Stimulated activated CD4-positive, alpha-beta T cell treated with anti-CD3 and anti-CD28 coated beads, Interleukin-15, amount 100 ng/mL, for 1 hour (primary cell): ENCODE measurements at places on chromosomes 11 and 22.

DNA sequence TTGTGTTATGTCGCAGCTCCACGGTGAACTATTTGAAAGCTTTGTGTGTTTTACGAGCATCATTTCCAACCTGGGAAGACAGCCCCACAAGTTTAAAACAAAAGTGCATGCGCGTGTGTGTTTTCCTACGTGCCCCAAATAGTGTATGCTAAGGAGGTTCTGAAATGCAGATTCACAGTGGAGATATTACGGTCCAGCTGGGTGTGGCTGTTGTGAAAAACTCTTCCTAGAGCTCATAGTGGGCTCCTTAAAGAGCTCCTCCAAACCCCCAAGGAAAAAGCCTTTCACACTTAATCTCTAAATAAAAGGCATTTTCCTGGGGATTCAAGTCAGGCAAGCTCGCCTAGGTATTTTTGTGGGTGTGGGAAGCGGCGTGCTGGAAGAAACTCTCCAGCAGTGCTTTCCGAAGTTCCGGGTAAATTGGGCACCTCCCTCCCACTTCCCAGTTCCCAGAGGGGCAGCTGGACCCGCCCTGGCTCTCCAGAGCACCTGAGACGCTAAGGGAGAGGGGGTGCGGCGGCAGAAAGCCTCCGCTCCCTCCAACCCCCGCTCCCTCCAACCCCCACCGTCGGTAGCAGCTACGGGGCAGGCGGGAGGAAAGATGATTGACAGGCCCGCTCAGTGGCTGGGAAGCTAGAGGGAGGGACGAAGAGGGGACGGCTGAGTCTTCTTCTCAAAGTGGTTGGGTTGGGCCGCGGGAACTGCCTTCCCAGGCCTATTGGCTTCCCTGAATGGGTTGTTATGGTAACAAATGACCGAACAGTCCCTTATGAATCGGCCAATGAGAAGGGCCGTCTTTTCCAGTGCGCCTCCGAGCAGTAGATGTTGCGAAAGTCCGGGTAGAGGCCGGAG is 561 bp upstream of the PCF11 start:
- DNase-seq: peak; percentile 95

DNA sequence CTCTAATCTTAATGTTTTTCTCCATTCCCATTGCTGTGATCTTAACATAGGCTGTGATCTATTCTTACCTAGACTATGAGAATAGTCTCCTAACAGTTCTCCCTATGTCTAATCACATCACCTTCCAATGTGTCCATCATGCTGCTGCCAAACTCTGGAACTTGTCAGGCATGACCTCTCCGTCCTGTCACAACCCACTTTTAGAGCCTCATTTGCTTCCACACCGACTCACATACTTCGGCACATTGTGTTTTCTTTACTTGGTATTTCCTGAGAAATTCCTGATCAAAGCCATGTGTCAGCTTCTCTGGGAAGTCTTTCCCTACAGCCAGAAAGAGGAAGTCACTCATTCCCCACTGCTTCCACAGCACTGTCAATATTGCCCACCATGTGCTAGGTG is 40.5 kb upstream of the BIRC3 start:
- no peak for DNase-seq

DNA sequence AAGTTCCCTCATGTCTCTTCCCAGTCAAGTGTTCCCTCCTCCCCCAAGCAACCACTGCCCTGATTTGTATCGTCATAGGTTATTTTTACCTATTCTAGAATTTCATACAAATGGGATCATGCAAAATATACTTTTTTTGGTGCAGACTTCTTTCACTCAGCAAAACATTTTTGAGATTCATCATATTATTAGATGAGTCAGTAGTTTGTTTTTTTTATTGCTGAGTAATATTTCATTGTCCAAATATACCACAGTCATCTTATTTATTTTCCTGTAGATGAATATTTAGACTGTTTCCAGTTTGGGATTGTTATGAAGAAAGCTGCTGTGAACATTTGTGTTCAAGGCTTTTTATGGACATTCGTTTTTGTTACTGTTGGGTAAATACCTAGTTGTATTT is 126.2 kb upstream of the SEZ6L start:
- DNase-seq: no peak

DNA sequence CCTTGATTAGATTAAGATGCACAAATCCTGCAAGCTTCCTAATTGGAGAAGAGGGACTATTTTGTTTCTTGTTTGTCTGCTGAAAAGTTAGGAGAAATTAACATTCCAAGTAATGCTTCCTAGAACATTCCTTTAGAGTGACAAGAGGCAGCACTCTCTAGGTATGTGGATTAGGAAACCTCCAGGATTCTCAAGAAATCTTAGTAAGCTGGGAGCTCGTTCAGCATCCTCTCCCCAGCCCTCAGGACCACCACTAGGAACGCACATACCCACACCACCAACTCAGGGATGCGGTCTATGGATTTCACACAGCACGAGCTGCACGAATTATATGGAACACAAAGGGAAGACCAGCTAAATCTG is 52.9 kb downstream of the NCAPD3 start:
- no peak for DNase-seq

- no peak for DNase-seq
These were observed 528 bp downstream of the WEE1 start for GRCh38 chr11:9573775-9574621.

GRCh38 chr11:58067685-58068084 is 36.9 kb downstream of the OR6Q1 start:
- DNase-seq: no peak

- DNase-seq: no peak
These were observed 52.9 kb downstream of the UVRAG start for GRCh38 chr11:75867778-75868374.

DNA sequence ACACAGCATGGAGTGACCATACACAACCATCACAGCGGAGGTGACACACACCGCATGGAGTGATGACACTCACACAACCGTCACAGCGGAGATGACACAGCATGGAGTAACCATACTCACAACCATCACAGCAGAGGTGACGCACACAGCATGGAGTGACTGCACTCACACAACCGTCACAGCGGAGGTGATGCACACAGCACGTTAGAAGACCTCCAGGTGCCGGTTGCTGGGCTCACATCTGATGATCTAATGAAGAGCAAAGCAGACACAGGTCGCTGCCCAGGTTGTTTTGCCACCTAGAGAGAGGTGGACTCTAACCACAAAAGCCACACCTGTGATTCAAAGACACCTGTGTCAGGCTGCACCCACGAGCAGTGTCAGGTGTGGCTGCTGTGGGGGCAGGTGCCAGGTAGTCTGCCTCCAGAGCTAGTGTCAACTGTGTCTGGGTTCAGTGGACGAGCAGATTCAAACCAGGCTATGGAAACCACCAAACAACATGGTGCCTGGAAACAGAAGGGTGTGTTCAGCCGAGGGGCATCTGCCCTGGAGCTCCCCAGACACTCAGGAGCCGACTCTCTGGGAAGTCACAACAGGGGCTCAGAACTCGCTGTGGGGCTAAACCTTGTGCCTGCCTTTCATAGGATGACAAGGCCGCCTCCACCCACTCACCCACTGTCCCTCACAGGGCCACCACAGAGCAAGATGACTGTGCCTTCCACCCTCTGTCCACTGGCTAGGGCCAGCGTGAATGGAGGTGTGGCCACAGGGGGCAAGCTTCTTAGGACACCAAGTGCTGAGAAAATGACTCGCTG is 608.2 kb downstream of the TBC1D22A start:
- DNase-seq: no peak

GRCh38 chr22:30628491-30628890 is 7.1 kb upstream of the SLC35E4 start:
- DNase-seq: no peak

DNA sequence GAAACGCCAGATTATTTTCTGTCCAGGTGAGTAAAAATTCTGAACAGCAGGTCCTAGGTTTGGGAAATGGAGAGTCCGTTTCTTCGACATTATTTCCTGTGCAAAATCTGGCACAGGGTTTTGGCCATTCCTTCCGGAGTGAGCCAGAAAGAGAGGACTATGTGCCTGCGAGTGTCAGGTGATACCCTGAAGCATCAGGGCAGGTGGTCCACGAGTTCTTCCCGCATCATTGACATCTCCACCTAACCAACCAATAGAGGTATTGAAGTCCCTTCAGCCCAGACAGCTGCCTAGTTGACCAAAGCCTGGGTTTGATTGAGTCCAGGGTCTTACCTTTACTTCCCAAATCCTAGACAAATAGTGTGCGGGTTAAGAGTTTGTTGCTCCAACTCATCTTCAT is 808 bp downstream of the SNAP29 start:
- DNase-seq: no peak

DNA sequence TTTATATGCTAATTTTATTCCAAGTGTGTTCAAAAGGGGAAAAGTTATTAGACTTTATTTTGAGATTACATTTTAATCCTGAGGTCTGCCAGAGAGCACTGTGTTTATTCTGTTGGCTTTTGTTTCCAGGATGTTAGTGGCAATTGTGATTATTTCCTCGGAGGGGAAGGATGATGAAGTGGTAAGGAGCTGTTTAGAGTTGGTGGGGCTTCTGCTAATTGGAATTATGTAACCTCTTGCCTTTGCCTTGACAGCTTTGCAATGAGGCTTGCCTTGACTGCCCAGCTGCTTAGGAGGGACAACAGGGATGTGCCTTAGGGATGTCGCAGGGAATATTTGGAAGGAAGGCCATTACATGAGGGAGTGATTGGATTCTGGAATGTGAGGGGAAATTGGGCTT is 89.7 kb upstream of the E2F8 start:
- no peak for DNase-seq

DNA sequence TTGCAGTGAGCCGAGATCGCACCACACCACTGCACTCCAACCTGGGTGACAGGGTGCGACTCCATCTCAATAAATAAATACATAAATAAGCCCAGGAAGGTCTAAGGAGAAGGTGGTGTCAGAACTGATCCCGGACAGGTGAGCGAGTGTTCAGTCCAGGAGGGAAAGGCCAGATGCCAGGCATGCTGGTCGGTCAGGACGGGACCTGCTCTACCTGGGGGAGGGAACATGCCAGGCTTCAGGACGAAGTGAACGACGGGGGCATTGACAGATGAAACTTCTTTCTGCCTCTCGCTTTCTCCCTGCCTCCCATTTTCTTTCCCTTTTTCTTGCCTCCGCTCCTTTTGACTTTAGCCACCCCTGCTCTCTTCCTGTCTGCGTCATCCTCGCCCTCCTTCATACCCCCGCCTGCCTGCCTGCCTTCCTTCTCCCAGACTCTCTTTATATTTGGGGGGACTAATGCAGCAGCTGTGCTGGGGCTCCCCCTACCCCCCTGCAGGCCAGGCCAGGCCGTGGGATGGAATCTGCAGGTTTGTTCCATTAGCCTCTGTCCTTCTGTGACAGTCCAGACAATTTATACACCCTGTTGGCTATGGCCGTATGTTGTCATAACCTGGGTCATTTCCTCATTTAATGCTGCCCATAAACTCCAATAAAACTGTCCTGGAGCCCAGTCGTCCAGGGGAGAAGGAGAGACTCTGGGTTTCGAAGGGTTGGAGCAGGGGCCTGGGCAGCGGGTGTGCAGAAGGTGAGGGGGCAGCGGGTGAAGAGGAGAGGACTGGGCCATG is 209.2 kb upstream of the TBCEL start:
- DNase-seq: no peak

- DNase-seq: no peak
These were observed 13.4 kb downstream of the LINC01488 start for GRCh38 chr11:69494851-69495250.

DNA sequence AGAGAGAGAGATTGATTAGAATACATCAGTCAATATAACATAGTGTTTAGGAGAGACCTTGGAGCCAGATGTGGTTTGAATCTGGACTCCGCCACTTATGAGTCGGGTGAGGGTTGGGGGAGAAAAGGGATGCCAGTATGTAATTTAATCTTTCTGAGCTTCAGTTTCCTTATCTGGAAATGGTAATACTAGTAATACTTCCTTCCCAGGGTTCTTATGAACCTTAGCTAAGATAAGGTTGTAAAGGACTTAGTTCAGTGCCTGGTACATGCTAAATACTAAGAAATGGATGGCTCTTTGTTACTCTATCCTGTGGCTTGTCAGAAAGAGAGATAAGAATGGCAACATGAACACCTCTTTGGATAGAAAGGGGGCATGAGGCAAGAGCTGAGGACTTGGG is 226.1 kb upstream of the NARS2 start:
- no peak for DNase-seq

- no peak for DNase-seq
These were observed 7.7 kb downstream of the SPA17 start for GRCh38 chr11:124681421-124681820.

DNA sequence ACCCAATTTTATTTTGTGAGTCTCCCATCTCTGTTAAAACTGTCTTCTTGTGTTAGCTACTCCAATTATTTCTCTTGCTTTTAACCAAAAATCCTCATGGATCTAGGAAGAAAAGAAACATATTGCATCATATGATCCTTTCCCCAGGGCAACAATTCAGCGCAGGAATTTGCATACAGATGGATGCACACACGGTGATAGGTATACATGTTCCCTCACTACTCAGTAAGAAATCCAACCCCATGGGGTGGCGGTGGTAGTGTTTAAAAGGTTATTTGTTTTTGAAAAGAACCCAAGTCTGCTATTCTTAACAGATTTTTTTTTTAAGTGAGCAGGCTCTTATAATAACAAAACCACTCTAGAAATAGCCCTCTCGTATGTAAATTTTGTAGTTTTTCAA is 4.2 kb upstream of the SYN3 start:
- DNase-seq: no peak

DNA sequence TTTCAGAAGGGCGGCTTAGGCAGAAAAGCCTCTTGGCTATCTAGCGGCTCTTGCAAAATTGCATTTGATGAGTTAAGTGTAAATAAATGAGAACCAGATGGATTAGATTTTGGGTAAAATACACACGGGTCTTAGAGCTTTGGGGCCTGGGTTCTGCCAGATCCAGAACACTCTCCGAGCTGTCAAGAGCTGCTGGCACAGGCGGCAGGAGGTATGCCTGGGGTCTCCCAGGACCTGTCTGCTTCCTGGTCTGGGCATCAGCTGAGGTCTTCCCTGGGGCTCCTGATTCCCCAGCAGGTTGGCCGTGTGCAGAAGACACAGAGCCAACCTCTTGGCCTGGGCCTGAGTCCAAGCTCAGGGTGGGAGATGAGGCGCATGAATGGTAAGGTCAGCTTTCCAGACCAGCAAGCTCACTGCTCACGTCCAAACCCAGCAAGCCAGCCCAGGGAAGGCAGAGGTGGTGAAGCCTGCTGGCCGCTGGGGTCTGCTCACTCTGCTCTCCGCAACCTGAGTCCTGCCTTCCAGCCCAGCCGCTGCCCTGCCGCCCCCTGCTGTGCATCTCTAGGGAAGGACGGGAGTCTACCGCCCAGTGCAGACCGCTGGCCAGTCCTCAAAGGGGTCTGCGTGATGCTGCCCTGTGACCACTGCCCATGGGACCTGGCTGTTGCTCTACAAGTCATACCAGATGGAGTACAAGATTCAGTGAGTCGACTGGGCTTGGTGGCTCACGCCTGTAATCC is 44.9 kb downstream of the SCUBE1 start:
- DNase-seq: no peak

DNA sequence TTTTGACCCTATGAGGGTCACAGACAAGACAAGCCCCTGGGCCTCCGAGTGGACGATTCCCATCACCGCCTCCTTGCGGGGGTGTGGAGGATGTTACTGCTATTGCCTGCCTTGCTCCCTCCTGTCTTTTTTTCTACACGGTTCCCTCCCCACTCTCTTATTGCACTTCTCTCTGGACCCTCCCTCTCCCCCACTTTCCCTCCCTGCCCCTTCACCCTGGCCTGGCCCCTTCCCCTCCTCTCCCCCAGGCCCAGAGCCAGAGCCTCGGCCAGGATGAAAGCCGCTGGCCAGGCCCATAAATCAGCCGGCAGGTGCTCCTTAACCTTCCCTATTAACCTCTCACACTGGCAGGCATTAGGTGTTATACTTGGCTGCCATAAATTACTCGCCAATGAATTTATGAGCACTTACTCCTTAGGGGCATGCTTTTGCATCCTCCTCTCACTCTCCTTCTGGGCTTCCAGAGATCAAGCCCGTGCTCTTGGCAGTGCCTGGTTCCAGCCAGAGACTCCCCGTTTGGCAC is 18.3 kb upstream of the ALX4 start:
- no peak for DNase-seq

- DNase-seq: no peak
These were observed 18.4 kb downstream of the LRP5 start for GRCh38 chr11:68330700-68331337.
